ENCODE measurements at places on chromosomes 3 and 15. TPM values are rescaled to one million over a fixed set of nuclear protein-coding genes. Genes with fewer than 3 reads are reported as not detected.
A peak's percentile ranks its signal among the peaks of the same experiment; 100 is the strongest.

DNA sequence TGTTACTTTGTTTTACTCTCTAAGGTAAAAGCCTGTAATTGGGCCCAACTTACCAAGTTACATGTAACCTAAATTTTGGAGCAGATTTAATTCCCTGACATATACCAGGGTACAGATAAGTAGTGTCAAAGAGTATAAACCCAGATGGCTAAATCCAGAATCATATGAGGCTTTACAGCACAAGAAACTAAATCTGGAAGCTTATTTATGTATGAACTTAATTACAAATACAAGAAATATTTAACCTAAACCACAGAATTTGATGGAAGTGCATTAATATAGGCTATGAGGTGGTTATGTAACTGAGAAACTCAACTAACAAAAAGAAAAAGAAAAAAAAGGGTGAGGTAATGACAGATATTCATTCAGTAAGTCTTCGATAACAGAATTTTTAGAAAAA, 930.2 kb upstream of the ALCAM start:
- H3K27ac ChIP-seq, result no peak overlapping the region
- H3K4me3 ChIP-seq, result no peak overlapping the region
- H3K27me3 ChIP-seq, result no peaks in the 10 kb centered on the region
- no peaks in the 10 kb centered on the region for H3K4me1 ChIP-seq
- no peaks in the 10 kb centered on the region for H3K36me3 ChIP-seq

- H3K27me3 ChIP-seq, result no peaks in the 10 kb centered on the region
- no peaks in the 10 kb centered on the region for H3K4me1 ChIP-seq
- no peak for DNase-seq
- H3K36me3 ChIP-seq, result no peaks in the 10 kb centered on the region
Observed at GRCh38 chr3:189488241-189488767, 142.9 kb upstream of the TP63 start.

GRCh38 chr3:94524102-94524919, 461.4 kb downstream of the NSUN3 start:
- no peaks in the 10 kb centered on the region for H3K27me3 ChIP-seq
- H3K36me3 ChIP-seq, result no peaks in the 10 kb centered on the region
- no peak overlapping the region for H3K27ac ChIP-seq
- H3K4me3 ChIP-seq, result no peak overlapping the region
- peak; percentile 48 for DNase-seq

The CP gene
- 40.9 TPM for total RNA-seq

Measured in upper lobe of left lung (tissue), 6 donors.